ENCODE measurements at places on chromosomes 7 and 10.

DNA sequence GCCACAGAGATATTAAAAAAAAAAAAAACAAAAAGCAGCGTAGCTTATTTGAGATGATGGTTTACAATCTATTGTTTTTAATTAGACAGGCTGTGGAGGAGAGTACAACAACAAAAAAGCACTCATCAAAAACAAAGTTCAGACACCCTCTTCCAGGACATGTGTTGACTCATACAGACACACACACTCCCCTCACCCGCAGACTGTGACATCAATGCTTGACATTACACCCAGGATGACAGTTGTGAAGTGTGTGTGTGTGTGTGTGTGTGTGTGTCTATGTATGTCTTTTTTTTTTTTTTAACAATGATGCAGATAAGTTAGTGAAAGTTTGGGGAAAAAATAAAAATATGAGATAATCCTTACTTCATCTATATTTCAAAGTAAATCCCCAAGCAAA, 303.6 kb downstream of the GPAM start:
- no peak for DNase-seq

GRCh38 chr7:587767-588166, 68.1 kb upstream of the PDGFA start:
- no peak for DNase-seq

- no peak for DNase-seq
Measured at GRCh38 chr7:91201442-91202113, 62.7 kb upstream of the FZD1 start.

- no peak for DNase-seq
Measured at GRCh38 chr10:43221419-43222209, 45.3 kb downstream of the RASGEF1A start.

DNA sequence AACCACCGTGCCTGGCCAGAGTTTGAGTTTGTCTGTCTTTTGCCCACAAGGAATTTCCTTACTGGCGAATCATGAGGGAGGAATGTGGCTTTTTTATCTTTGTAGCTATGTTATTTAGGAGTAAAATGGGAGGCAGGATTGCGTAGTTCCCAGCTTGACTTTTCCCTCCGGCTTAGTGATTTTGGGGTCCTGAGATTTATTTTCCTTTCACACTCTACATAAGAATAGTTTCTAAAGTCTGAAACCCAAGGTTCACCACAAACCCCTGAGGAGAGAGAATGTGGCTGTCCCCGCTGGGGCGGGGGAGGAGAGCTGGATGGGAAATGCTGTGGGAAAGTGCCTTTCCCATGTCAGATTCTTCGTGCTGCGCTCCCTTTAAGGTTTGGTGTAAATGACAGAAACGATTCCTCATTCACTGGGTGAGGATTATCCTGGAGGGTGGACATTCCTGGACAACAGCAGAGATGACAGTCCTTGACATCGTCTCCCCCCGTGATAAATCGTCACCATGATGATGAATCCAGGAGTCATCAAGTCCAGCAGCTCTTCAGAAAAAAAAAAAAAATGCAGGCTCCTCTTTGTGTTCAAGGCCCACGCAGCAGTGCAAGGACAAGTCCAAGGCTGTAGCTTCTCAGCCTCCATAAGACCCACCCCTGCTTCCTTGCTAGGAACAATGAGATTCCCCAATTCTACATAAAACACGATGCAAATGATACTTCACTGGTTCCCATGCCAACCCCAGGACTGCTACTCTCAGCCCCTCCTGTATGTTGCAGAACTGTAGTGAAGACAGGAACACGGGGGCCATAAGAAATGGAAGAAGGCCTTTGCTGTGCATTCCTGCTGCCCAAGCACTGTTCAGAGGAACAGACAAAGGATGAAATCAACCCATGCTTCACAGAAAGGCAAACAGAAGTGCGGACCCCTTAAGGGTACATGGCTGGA, 233.1 kb downstream of the CCDC3 start:
- no peak for DNase-seq

GRCh38 chr7:48637382-48637781, 287.0 kb upstream of the CDC14C start:
- peak; percentile 89 for DNase-seq

DNA sequence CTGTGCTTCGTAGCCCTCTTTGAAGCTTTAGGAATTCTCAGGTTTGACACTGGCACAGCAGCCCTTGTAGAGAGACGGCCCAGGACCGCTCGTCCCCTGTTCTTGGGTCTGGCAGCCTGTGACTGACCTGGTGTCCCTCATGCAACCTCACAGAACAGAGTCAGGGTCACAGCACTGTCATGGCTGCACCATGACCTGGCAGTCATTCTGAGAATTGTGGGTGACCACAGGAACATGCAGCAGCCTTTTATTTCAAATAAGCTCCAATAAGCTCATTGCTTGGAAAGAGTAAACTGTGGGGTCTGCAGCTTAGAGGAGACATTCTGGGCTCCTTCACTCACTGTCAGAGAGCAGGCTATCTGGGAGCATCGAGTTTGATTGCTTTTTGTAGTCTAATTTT, 42.5 kb downstream of the MYO1G start:
- DNase-seq, result no peak

- no peak for DNase-seq
Measured at GRCh38 chr10:46234026-46234425, 52.8 kb upstream of the ANTXRL start.

- no peak for DNase-seq
Measured at GRCh38 chr7:31835471-31835870, 148.5 kb downstream of the PPP1R17 start.

GRCh38 chr7:1681581-1681980, 11.5 kb downstream of the ELFN1 start:
- no peak for DNase-seq

GRCh38 chr10:102675666-102676533, 31.6 kb downstream of the TRIM8 start:
- no peak for DNase-seq

DNA sequence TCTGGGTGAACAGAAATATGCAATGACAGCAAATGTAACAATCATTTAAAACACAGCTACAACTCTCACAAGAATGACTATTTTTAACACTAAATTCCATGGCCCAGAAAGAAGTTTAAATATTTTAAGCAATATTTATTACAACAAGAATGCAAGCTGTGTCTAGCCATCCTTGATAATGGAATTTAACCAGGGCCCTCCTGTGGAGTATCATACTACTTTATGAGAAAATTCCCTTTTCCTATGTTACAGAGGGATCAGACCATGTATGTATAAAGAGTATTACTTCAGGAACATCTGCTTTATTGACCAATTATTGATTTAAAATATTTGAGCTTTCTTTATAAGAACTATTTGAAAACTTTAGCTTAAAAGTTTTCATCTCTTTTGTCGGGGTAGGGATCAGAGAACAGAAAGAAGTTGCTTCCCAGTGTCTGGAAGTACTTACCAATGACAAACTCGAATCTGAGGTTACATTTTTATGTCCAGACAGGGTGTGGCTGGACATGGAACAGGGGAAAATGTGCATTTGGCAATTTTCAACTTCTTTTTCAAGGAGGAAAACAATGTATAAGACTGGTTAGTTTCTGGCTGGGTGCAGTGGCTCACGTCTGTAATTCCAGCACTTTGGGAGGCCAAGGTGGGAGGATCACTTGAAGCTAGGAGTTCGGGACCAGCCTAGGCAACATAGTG, 48.3 kb upstream of the NRBF2 start:
- DNase-seq, result no peak

- no peak for DNase-seq
Measured at GRCh38 chr7:149334930-149335329, 72.9 kb downstream of the ZNF783 start.

DNA sequence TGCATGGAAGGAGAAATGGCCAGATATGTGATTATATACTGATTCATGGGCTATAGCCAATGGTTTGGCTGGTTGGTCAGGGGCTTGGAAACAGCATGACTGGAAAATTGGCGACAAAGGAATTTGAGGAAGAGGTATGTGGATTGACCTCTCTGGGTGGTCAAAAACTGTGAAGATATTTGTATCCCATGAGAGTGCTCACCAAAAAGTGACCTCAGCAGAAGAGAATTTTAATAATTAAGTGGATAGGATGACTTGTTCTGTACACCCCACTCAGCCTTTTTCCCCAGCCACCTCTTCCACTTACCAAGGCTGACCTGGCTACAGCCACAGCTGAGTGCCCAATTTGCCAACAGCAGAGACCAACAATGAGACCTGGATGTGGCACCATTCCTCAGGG, 146.7 kb downstream of the GPR37 start:
- DNase-seq, result no peak

DNA sequence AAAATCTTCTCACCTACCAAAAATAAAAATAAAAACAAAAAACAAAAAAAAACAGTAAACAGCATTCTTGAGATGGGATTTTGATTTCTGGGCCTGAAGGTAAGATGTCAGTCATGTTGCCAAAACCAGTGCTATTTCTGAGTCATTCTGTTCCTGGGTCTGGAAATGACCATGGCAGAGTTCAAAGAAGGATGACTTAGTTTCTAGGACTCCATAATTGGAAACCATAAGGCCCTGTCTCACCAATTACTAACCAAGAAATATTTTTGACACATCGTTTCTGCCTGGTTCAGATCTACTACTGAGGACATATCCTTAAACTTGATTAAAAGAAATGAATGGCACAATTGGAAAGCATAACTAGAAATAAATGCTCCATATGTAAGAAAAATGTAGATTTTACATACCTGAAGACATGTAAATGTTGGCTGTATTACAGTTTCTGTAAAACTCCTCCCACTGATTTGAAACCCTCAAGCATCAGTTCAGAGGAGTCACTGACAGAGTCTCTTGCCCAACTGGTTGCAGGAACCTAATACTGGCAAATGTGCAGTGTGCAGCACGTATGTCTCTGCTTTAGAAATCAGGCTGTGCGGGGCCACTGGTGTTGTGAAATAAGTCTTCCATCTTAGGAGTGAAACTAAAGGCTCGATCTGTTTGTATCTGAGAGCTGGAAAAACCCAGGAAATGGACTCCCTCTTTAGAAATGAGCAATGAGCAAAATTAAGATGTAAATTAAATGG, 84.8 kb upstream of the EGR2 start:
- no peak for DNase-seq

- DNase-seq, result no peak
Measured at GRCh38 chr7:17126413-17127268, 171.8 kb upstream of the AHR start.

- no peak for DNase-seq
Measured at GRCh38 chr7:149494738-149495368, 2.8 kb downstream of the ZNF746 start.

DNA sequence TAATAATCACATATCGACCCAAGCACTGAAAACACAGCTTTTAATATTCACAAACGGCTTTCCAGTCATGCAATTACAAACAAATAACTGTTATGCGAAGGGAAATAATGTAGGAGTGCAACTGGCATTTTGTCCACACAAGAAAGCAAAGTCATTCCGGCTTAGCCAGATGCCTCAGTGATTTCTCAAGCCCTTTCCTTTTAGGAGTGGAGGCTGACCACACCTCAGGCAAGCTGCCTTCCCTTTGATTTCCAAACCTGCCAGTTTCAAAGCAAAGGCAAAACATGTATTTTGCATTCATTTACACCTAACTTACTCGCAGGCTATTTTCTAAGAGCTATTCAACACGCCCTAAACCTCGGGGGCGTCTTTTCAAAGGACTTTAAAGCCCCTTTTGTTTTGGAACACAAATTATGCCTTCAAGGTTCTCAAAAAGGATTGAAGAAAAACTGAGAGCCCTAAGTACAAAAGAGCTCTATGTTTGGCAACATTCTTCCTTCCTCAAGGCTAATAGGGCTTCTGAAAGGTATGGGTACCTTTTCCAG, 109.6 kb downstream of the CPXM2 start:
- DNase-seq, result no peak

GRCh38 chr10:9895981-9896380, 1121.7 kb upstream of the CELF2 start:
- DNase-seq, result no peak

DNA sequence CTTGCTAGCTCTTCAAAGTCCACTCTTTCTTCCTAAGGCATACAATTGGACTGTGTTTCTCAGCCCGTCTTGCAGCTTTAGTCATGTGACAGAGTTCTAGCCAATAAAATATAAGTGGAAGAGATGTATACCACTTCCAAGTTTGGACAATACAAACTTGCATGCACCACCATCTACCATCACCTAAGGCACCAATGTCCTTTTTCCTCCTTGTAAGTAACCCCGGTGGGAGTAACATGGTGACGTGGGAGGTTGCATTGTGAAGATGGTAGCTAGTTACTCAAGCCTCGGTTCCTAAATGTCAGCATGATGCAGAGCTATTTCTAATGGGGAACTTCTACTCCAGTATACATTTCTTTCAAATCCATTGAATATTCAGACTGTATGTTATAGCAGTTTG, 5.3 kb upstream of the CACNB2 start:
- DNase-seq, result no peak

- DNase-seq, result no peak
Measured at GRCh38 chr10:124649214-124649613, 95.0 kb downstream of the FAM53B start.

- DNase-seq, result no peak
Measured at GRCh38 chr10:78411716-78412115, 378.1 kb downstream of the RPS24 start.

GRCh38 chr10:120011359-120012130, 119.0 kb downstream of the SEC23IP start:
- DNase-seq, result no peak

DNA sequence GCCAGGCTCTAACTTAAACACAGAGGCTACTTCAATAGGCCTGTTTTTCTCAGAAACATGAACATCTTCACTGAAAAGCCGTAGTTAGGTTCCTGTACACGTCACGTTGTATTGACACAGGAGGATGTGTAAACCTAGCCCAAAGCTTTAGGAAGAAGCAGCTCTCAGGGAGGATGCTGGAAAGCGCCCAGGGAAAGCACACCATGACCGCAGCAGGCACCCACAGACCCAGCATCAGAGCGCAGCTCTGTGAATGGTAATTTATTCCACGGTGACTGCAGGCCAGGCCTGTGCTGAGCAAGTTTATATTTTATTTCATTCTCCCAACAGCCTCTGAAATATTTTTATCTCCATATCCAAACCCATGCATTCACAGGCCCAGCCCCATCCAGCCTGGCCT, 51.1 kb downstream of the ASB13 start:
- DNase-seq, result no peak

DNA sequence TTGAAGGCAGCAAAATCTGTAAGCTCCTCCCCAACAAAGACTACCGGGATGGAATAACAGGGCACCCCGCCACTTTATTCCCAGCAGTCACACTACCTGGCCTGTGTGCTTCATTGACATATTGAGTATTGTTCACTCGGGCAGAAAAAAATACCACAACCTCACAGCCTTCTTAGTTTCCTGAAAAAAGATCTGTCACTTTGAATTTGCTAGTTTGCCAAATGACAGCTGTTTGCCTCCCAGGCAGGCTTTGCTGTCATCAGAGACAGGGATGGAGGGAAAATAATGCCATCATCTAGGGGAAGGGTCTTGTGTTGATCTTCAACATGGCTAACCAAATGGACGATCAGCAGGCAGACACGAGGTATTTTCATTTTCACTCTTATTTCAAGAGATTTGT, 26.9 kb downstream of the BMPER start:
- no peak for DNase-seq

- no peak for DNase-seq
Measured at GRCh38 chr10:94358480-94358879, 4.3 kb downstream of the NOC3L start.

Measured in NCI-H748 treated with DMSO at 0.1 percent for 48 hours (cell line).